ENCODE measurements at places on chromosomes 2 and 18. TPM values are rescaled to one million over a fixed set of nuclear protein-coding genes. Genes with fewer than 3 reads are reported as not detected.

The SNORC gene
- 1.1 TPM for total RNA-seq

The CXCR4 gene
- total RNA-seq, result 6.2 TPM

The DOK6 gene
- total RNA-seq, result 1.3 TPM

- no peaks in the 10 kb centered on the region for H3K27me3 ChIP-seq
- H3K36me3 ChIP-seq, result no peaks in the 10 kb centered on the region
- DNase-seq, result no peak
- no peaks in the 10 kb centered on the region for H3K4me1 ChIP-seq
- no peak overlapping the region for H3K4me3 ChIP-seq
Observed at GRCh38 chr2:36339607-36340218, 15.9 kb upstream of the CRIM1 start.

The CDK5R2 gene
- not detected for total RNA-seq

The LIMS1 gene
- 62.2 TPM for total RNA-seq

The NPAS2 gene
- 10.2 TPM for total RNA-seq

The DCC gene
- 0.77 TPM for total RNA-seq

- no peaks in the 10 kb centered on the region for H3K36me3 ChIP-seq
- no peaks in the 10 kb centered on the region for H3K27me3 ChIP-seq
- DNase-seq, result no peak
- H3K4me3 ChIP-seq, result no peak overlapping the region
- H3K27ac ChIP-seq, result no peak overlapping the region
Observed at GRCh38 chr2:219727771-219728429, 100.5 kb downstream of the SLC4A3 start.

DNA sequence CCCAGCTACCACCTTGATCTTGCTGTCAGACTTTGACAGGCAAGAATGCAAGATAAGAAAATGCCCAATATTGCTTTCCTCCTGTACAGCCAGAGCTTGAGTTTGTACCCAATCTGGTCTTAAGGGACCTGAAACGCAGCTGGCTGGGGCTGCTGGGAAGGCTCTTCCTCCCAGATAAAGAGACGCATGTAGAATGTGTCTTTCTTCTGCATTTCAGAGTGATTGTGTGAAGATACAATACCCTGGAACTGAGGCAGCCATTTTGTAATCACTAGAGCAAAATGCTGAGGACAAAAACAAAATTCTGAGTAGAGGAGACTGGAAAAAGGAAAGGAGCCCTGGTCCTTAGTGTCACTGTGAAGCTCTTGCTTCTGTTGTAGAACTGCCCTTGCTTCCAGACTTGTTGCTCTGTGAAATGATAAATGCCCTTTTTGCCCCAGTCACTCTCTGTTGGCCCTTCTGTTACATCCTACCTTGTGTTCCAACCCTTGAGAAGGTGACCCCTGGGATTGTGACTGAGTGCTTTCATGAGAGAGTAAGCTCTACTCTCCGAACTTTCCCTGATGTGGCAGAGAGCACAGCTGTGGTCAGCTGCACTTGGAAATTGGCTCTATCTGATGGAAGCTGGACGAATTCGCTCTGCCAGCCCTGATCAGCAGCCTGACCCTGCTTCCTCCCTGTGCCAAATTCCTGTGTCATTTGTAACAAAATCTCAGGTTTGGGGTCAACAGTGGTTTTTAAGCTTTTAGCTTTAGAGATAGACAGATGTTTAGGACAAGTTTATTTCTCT, 137.4 kb upstream of the RBMS1 start:
- no peak for DNase-seq
- no peaks in the 10 kb centered on the region for H3K27me3 ChIP-seq
- no peaks in the 10 kb centered on the region for H3K36me3 ChIP-seq

The SLC4A1AP gene
- total RNA-seq, result 15.7 TPM

The CKAP2L gene
- not detected for total RNA-seq

GRCh38 chr2:9385841-9386240, 37.5 kb downstream of the ITGB1BP1 start:
- no peaks in the 10 kb centered on the region for H3K36me3 ChIP-seq
- DNase-seq, result no peak
- H3K27ac ChIP-seq, result no peak overlapping the region
- no peaks in the 10 kb centered on the region for H3K27me3 ChIP-seq
- H3K4me3 ChIP-seq, result no peak overlapping the region
- no peaks in the 10 kb centered on the region for H3K4me1 ChIP-seq

- no peaks in the 10 kb centered on the region for H3K4me1 ChIP-seq
- no peaks in the 10 kb centered on the region for H3K27me3 ChIP-seq
- DNase-seq, result no peak
- no peak overlapping the region for H3K4me3 ChIP-seq
Observed at GRCh38 chr2:29443627-29444026, 328.4 kb downstream of the CLIP4 start.

DNA sequence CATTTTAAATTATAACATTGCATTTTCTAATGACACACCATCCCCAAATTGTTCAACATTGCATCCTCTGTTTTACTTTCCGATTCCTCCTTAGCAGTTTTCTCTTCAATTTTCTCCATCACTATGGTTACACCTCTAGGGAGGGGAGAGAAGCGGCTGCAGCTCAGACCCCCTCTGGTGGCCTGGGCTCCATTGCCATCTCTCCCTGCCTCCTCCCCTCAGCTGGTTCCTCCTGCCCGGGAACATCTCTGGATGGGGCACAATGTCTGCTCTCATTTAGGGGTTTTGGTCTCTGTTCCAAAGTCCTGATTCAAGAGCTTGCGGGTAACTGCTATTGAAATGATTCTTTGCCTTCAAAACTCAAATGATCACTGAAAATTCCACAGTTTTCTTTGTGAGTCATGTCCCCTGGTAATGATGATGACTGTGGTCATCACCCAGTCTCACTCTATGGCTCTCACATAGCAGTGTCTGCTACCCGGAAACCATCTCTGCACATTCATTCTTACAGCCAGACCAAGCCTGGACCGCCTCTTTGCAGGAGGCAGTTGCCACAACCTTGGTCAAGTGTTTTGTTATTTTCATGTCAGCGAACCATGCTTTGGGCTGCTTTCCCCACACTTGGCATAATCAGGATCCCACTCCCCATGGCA, 263.9 kb downstream of the ALPK2 start:
- H3K36me3 ChIP-seq, result no peaks in the 10 kb centered on the region
- H3K4me3 ChIP-seq, result no peak overlapping the region
- no peak overlapping the region for H3K27ac ChIP-seq

GRCh38 chr18:13120255-13120654, 98.3 kb upstream of the LDLRAD4 start:
- H3K27me3 ChIP-seq, result no peaks in the 10 kb centered on the region
- H3K36me3 ChIP-seq, result no peaks in the 10 kb centered on the region
- no peak for DNase-seq
- no peak overlapping the region for H3K27ac ChIP-seq

GRCh38 chr2:174694196-174694878, 69.9 kb downstream of the CHRNA1 start:
- H3K4me1 ChIP-seq, result no peaks in the 10 kb centered on the region
- no peaks in the 10 kb centered on the region for H3K36me3 ChIP-seq
- H3K4me3 ChIP-seq, result no peak overlapping the region
- no peak overlapping the region for H3K27ac ChIP-seq
- DNase-seq, result no peak
- H3K27me3 ChIP-seq, result no peaks in the 10 kb centered on the region
